ENCODE measurements at places on chromosomes 4 and X.

- DNase-seq = peak; percentile 47
Measured at GRCh38 chr4:102783006-102783405, 22.2 kb upstream of the MANBA start.

DNA sequence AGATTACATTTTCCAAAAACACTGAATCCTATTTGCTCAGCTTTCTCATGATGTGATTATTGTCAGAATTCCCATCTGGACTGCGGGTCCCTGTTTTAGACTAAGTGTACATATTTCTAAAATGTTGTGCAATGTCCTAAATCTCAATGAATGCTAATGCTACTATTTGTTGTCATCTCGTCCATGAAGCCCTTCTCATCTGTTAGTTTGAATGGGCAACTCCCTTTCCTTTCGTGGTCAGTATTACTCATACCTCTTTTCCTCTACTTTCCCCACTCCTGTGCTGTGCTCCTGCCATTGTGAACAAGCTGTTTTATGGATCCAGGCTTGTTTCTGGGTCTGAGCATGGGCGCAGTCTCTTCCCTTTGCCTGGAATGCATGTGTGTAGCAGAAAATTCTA lies 91.0 kb downstream of the MID1 start:
- peak; percentile 65 for DNase-seq

DNA sequence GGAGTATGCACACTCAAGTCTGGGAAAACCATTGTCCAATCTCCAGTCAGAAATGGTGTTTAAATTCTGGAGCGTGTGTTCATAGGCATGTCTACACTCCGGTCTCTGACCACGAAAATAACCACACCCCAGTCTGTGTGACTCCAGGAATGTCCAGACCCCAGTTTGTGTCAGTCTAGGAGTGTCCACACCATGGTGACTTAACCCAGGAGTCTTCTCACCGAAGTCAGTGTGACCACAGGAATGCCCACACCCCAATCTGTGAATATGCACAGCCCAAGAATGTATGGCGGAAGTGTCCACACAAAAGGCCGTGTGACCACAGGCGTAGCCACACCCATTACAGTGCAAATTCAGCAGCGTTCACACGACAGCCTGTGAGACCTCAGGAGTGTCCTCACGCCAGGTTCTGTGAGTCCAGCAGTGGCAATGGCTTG lies 11.4 kb downstream of the FTSJ1 start:
- peak; percentile 85 for DNase-seq

DNA sequence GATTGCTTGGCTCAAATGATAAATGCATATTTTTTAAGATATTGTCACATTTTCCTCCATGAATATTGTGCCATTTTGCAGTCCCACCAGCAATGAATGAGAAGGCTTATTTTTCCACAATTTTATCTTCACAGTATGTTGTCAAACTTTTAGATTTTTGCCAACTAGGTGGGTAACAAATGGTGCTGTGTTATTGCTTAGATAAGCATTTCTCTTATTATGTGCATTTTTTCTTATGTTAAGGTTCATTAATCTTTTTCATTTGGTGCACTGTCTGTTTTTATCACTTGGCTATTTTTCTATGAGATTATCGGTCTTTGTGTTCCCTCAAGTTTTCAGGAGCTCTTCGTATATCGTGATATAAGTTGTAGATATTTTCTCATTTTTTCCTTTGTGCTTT lies 13.4 kb upstream of the AFM start:
- no peak for DNase-seq

- DNase-seq = no peak
Measured at GRCh38 chr4:167544391-167544790, 310.1 kb upstream of the SPOCK3 start.

DNA sequence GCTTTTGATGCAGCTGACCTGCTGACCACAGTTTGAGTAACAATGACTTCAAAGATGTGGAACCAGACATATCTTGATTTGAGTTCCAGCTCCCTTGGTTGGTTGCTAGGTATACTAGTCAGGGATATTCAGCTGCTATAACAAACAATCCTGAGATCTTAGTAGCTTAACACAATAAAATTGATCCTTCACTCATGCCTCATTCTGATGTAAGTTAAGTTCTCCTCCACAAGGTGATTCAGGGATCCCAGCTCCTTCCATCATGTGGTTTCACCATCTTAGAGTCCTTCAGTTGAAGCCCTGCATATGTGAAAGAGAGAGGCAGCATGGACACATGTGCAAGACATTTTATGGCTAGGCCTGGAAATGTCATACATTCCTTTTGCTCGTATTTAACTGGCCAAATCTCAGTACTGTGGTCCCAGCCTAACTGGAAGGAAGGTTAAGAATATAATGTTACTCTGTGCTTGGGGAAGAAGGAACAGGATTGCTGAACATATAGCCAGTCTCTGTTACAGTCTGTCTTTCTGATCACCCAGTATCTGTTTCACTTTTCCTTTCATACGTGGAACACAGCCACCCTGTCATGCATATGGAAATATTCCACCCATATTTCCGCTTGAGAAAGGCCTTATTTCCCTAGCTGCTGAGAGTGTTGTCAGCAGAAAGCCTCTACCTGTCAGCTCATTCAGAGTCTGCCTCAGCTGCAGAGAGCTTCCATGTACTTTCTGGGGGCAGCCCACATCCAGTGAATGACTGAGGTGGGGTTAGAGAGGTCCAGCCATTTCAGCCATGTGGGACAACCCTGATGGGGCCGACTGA lies 7.1 kb downstream of the SMIM9 start:
- DNase-seq = no peak

DNA sequence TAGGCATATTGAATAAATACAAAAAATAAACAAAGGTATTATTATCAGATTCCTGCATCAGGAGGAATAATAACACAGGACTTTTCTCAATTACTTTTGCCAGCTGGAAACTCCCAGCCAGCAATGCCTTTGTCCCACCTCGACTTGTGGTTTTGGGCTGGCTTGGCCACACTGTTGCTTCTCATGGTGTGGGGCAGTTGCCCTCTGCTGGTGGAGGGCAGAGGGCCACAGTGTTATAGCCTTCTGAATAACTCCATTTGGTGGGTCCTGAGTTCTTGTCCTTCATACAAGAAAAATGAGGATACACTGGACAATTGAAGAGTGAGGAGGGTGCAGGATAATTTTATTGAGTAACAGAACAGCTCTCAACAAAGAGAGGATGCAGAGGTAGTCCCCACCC lies 1206.0 kb upstream of the ADGRL3 start:
- DNase-seq = no peak

- no peak for DNase-seq
Measured at GRCh38 chr4:94892051-94892450, 134.3 kb downstream of the BMPR1B start.

GRCh38 chr4:146654687-146655520 lies 16.2 kb downstream of the POU4F2 start:
- peak; percentile 47 for DNase-seq

DNA sequence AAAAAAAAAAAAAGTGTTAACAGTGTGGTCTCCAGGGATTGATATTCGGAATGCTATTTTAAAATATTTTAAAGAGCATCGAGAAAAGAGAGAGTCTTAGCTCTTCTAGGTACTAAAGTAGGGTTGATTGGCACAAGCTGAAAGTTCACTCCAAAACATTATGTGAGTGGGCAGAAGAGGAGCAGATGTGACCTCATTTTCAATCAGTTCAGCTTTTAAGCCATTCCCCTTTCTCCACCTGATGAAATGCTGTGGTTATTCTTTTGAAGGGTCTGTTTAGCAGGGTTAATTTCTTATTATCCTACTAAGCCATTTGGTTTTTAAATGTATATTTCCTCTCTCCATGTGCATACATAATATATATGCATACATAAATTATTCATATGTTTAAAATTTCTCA lies 69.2 kb downstream of the GALNT7 start:
- no peak for DNase-seq

GRCh38 chr4:69877453-69877852 lies 17.5 kb upstream of the SULT1E1 start:
- no peak for DNase-seq

DNA sequence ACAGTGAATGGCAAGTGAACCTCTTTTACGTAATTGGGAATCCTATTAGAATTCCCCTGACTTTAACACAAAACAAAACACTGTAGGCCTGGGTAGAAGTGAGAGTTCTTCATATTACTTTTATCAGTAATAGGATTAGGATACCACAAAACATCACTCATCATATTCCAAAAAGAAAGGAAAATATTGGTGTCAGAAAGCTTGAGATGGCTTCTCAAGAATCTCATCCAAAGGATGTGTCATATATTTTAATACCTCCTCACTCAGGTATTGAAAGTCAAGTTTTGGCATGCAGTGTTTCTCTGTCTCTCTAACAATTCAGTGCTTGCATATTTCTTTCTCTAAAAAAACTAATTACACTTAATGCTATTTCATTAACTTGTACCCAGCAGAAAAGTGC lies 173.2 kb downstream of the PDGFC start:
- DNase-seq = peak; percentile 7

GRCh38 chr4:112361181-112361791 lies 64.1 kb downstream of the ALPK1 start:
- DNase-seq = no peak

- no peak for DNase-seq
Measured at GRCh38 chrX:95885074-95885473, 799.6 kb upstream of the DIAPH2 start.

DNA sequence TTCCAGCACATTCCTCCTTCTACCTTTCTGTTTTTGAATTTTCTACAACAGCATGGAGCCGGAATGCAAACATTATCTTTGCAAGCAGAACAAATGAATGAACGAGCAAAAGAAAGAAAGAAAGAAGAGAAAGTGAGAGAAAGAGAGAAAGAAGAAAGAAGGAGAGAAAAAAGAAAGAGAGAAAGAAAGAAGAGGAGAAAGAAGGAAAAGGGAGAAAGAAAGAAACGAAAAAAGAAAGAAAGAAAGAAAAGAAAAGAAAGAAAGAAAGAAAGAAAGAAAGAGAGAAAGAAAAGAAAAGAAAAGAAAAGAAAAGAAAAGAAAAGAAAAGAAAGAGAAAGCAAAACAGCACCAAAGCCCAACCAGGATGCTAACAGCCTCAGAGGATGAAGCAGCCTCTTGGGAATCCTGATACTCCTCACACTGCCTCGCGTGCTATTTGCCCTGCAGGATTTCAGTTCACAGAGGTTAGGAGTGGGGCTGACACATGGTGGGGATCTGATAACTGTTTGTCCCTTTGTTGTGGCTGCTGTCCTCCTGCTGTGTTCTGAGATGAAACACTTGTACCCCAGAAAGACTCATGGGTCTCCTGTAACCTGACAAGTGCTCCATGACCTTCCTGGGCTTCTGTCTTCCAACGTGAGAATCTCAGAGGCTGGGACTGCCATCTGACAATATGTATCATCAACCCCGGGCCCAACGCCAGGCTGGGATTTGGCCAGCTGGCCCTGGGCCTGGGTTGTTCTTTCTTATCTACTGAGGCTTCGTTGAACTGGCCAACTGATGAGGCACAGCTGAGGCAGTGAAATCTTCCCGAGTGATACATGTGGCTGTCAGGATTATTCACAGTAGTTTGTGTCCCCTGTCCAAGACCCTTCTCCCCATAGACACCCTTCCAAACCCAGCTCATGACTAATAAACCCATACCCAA lies 61.0 kb downstream of the SEPSECS start:
- DNase-seq = peak; percentile 75
